ENCODE measurements at places on chromosomes 16 and 17. TPM values are rescaled to one million over a fixed set of nuclear protein-coding genes. Genes with fewer than 3 reads are reported as not detected.

DNA sequence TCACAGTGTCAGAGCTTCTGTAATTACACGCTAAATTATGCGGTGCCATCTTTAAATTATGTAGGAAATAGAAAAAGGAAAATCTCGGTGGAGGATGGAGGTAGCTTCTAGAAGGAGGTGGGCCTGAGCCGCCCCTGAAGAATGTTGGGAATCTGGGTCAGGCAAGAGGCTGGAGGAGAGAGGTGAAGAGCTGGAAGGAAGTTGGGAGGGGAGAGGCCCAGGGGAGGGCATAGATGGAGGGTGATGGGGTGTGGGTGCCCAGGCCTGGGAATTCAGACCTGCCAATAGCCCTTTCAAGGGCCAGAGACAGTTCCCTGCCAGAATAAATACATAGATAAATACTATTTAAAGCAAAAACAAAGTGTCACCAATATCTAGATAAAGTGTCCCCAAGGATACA lies 415.0 kb upstream of the HSBP1 start:
- no peak overlapping the region for H3K4me3 ChIP-seq
- H3K36me3 ChIP-seq: no peaks in the 10 kb centered on the region
- DNase-seq: no peak
- H3K27me3 ChIP-seq: no peaks in the 10 kb centered on the region

DNA sequence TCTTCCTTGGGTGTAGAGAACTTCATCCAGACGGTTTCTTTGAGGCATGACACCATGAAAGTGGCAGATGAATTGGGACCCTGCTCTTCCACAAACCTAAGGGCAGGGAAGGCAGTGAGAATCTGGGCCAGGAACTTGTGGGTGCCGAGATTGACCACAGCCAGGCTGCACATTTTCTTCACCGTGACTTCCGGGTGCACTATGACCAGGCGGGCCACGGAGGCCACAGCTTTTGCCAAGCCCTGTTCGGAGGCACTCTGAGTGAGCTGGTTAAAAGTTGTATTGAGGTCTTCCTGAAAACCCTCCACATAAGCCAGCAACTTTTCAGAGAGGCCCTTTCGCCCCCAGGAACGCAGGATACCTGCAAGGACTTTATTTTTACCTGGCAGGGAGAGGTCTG lies 5.9 kb downstream of the GEMIN4 start:
- DNase-seq: no peak
- no peaks in the 10 kb centered on the region for H3K4me1 ChIP-seq
- H3K4me3 ChIP-seq: no peak overlapping the region

DNA sequence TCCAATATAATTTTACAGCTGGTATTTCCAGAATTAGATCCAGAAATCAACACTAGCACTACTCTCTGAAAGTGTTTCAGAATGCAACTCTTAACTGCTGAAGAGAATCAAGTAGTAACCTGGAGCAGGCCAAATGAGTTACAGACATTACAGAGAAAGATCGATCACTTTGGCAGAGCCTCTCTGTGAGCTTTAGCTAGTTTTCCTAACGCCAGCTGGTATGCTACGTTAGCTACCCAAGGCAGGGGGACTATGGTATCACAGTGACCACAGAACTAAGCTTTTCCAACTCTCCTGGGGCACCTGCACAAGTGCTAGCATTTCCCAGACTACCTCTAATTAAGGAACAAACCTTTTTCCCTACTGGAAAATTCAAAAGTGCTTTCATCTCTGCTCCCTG lies 30.4 kb downstream of the TRAF4 start:
- H3K4me3 ChIP-seq: no peak overlapping the region
- H3K27me3 ChIP-seq: no peaks in the 10 kb centered on the region
- DNase-seq: no peak
- H3K36me3 ChIP-seq: no peaks in the 10 kb centered on the region
- H3K27ac ChIP-seq: no peak overlapping the region

DNA sequence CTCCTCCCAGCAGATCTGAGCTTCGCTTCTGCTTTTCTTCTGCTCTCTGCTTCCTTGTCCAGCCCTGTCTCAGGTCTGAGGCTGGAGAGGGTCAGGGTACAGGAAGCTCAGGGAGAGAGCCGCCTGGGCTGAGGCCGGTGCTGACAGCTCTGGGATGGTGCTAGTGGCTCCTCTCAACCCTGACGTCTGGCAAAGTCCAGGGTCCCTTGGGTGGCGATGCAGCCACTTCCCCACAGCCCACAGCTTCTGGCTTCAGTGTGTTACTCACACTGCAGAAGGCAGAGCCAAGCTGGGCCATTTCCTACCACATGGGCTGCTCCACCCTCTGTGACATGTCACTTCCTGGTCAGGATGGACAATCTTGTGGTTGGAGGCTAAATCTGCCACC lies at the start of gene CD300C:
Gene CD300C (minus strand): TSS at position 273 of the 388 bp plus-strand sequence. CDS start 333 bp downstream, outside the sequence.
- no peak within 1 kb of the TSS for H3K27ac ChIP-seq
- H3K4me3 ChIP-seq: no peak within 1 kb of the TSS
- no peaks in the 10 kb centered on the region for H3K27me3 ChIP-seq
- no peaks in the 10 kb centered on the region for H3K36me3 ChIP-seq
- H3K4me1 ChIP-seq: no peaks in the 10 kb centered on the region
- no peak for DNase-seq

- peaks cover 47% of the 10 kb centered on the region for H3K4me1 ChIP-seq
- no peak for DNase-seq
- no peak overlapping the region for H3K27ac ChIP-seq
- peaks cover 7% of the 10 kb centered on the region for H3K36me3 ChIP-seq
- no peaks in the 10 kb centered on the region for H3K27me3 ChIP-seq
These were observed 28.0 kb upstream of the MRPS23 start for GRCh38 chr17:57877803-57878377.

GRCh38 chr16:85952811-85953210 lies 53.8 kb downstream of the IRF8 start:
- no peak overlapping the region for H3K27ac ChIP-seq
- H3K4me3 ChIP-seq: no peak overlapping the region
- no peak for DNase-seq
- H3K4me1 ChIP-seq: no peaks in the 10 kb centered on the region

- DNase-seq: no peak
- H3K27ac ChIP-seq: no peak overlapping the region
- no peak overlapping the region for H3K4me3 ChIP-seq
- no peaks in the 10 kb centered on the region for H3K36me3 ChIP-seq
- no peaks in the 10 kb centered on the region for H3K27me3 ChIP-seq
These were observed 243.3 kb downstream of the MSI2 start for GRCh38 chr17:57499648-57500049.

DNA sequence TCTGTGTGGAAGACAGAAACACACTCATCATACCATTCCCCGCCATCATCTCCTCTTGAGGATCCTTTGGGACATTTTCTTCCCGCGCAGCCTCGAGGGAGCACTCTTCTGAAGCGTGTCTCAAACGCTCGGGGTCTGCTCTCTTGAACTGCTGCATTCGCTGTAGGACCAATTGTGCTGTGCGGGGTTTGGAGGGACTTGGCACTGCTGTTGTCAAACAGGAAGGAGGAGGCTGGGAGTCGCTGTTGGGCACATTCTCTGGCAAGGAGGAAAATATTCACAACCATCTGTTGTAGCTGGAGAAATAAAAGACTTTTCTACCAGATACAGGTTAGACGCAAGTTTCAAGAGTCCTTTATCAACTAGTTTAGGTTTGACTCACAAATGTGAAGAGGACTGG lies 5.0 kb downstream of the SLX4 start:
- H3K27ac ChIP-seq: no peak overlapping the region
- no peak for DNase-seq
- no peak overlapping the region for H3K4me3 ChIP-seq
- H3K27me3 ChIP-seq: no peaks in the 10 kb centered on the region
- H3K4me1 ChIP-seq: peaks cover 6% of the 10 kb centered on the region

DNA sequence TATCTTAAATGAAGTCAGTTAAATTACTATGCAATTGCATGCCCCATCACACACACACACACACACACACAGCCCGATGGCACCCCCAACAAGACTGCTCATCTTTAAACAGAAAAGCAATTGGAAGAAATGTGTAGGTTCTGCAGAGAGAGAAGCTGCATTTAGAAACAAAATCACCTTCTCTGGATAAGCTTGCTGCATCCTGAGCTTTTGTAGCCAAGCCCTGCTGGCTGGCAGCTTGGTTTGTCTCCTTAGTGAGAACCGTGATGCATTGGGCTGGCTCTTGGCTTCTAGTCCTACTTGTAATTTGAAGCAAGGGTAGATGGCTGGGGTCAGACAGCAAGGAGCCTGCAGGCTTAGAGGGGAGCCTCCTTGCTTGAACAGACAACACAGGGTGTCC lies 153.8 kb downstream of the SOX9 start:
- no peak overlapping the region for H3K27ac ChIP-seq
- H3K27me3 ChIP-seq: no peaks in the 10 kb centered on the region
- DNase-seq: no peak
- no peaks in the 10 kb centered on the region for H3K36me3 ChIP-seq

- H3K36me3 ChIP-seq: no peaks in the 10 kb centered on the region
- DNase-seq: no peak
- H3K4me1 ChIP-seq: no peaks in the 10 kb centered on the region
- H3K27ac ChIP-seq: no peak overlapping the region
- no peaks in the 10 kb centered on the region for H3K27me3 ChIP-seq
These were observed 71.5 kb upstream of the DHX40 start for GRCh38 chr17:59493867-59494266.

DNA sequence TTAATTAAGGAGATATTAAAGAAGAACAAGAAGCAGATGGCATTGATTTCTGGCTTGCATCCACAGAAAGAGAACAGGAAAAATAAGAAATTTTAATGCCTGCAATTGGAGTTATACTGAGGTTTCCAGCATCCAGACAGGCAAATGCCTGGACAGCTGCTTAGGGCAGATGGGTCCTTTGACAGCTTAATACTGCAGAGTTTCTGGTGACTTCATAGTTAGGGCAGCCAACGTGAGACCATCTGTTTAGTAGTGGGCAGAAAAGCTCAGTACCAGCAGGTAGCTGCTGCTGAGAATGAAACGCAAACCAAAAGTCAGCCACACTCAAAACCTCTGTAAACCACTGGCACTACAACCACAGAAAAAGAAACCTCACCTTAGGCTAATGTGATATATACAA lies 109.8 kb downstream of the CDK5R1 start:
- no peak for DNase-seq
- H3K4me3 ChIP-seq: no peak overlapping the region
- no peaks in the 10 kb centered on the region for H3K36me3 ChIP-seq
- H3K4me1 ChIP-seq: no peaks in the 10 kb centered on the region
- no peak overlapping the region for H3K27ac ChIP-seq

DNA sequence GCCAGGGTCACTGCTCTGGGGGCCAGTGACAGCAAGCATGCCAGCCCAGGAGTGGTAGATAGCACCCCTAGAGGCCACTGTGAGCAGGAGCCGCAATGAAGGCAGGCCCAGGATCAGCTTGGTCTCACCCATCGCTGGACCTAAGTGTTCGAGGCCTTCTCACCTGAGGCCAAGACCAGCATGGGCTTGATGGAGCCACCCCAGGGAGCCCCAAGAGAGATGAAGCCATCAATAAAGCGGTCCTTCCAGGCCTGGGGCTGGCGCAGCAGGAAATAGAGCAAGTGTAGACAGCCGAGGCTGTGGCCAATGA lies 1.8 kb downstream of the LCAT start:
- no peak overlapping the region for H3K27ac ChIP-seq
- no peak overlapping the region for H3K4me3 ChIP-seq
- H3K4me1 ChIP-seq: no peaks in the 10 kb centered on the region
- no peaks in the 10 kb centered on the region for H3K27me3 ChIP-seq
- peak; percentile 39 for DNase-seq

GRCh38 chr16:86137359-86137758 lies 238.4 kb downstream of the IRF8 start:
- H3K4me1 ChIP-seq: no peaks in the 10 kb centered on the region
- no peak overlapping the region for H3K27ac ChIP-seq
- no peak for DNase-seq
- no peaks in the 10 kb centered on the region for H3K27me3 ChIP-seq
- no peaks in the 10 kb centered on the region for H3K36me3 ChIP-seq

DNA sequence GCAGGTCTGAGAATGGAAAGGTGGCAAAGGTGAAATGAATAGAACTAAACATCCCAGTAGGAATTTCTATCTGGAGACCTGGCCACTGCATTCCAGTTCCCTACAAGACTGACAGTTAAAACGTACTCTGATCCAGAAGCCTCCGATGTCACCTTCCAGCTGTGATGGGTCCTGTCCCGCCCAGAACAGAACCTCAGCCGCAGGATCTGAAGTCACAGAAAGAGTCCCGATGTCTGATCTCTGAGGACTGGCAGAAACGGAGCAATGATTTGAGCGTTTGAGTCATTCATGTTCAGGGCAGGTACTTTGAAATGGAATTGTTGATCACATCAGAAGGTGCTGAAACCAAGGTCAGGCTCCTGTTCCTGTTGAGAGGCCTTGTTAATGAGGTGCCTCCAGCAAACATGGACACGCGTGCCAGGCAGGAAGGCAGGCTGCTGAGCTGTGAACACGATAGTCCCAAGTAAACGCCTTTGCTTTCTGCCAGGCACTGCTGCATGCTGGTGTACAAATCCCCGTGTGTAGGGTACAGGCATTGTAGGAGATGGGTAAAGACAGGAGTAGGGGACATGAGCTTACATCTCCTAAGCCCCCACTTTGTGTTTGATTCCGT lies 61.4 kb downstream of the VAT1L start:
- no peaks in the 10 kb centered on the region for H3K4me1 ChIP-seq
- H3K36me3 ChIP-seq: no peaks in the 10 kb centered on the region
- H3K4me3 ChIP-seq: no peak overlapping the region
- DNase-seq: peak; percentile 33

- H3K27me3 ChIP-seq: no peaks in the 10 kb centered on the region
- H3K4me1 ChIP-seq: peaks cover 4% of the 10 kb centered on the region
- H3K36me3 ChIP-seq: peaks cover 6% of the 10 kb centered on the region
- H3K4me3 ChIP-seq: no peak overlapping the region
- peak; percentile 74 for DNase-seq
These were observed 108.0 kb downstream of the VPS53 start for GRCh38 chr17:606508-607250.

DNA sequence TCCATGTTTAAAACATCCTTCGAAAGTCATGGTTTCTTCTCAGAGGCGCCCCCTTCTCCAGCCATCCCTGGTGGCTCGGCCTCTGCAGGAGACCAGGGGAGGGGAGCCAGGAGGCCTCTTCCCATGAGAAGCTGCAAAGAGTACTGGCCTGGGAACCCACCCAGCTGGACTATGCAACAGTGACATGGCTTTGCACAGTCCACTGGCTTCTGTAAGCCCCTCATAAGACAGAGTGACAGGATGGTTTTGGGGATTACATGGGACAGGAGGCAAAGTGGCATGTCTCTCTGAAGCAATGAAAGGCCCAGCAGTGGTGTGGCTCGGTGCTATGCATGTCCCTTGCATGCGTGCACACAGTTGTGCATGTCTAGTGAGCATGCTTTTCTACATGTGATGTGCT lies 99.5 kb downstream of the C16orf78 start:
- H3K27me3 ChIP-seq: no peaks in the 10 kb centered on the region
- H3K36me3 ChIP-seq: no peaks in the 10 kb centered on the region
- DNase-seq: no peak

DNA sequence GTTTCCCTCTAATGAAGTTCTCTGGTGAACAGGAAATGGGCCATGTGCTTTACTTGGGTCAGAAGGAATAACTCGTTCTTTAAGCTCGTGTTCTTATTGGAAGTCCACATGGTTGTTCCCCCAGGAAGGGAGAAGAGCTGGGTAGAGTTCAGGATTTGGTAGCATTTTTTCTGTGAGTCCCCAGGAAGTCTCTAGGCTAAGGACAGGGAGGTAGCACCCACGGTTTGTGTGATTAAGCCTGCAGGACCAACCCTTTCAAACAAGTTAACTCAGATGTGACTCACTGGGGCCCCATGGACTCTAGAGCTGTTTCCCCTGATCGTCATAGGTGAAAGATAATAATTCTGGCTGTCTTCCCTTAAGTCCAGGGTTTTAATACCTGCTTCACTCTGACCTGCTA lies 16.4 kb downstream of the SAP30BP start:
- H3K36me3 ChIP-seq: peaks cover 6% of the 10 kb centered on the region
- H3K4me3 ChIP-seq: no peak overlapping the region
- no peaks in the 10 kb centered on the region for H3K4me1 ChIP-seq
- no peak overlapping the region for H3K27ac ChIP-seq
- DNase-seq: no peak

The ENPP7 gene
- 3.7 TPM for polyA plus RNA-seq

The NACA2 gene
- not detected for polyA plus RNA-seq

The ROGDI gene
- polyA plus RNA-seq: 86.1 TPM

The JPH3 gene
- not detected for polyA plus RNA-seq

The RNF222 gene
- polyA plus RNA-seq: not detected
